GDM1 (cell line): ENCODE measurements at places on chromosomes 6 and 20.
A peak's percentile ranks its signal among the peaks of the same experiment; 100 is the strongest.

- DNase-seq, result no peak
These were observed 110.0 kb upstream of the SYNDIG1 start for GRCh38 chr20:24359321-24360027.

GRCh38 chr6:7479801-7480266 is 61.6 kb upstream of the DSP start:
- no peak for DNase-seq

GRCh38 chr20:51458751-51459439 is 83.6 kb downstream of the NFATC2 start:
- DNase-seq, result no peak

- DNase-seq, result no peak
These were observed 51.9 kb downstream of the ERMARD start for GRCh38 chr6:169803271-169803811.

GRCh38 chr6:1515280-1515679 is 94.4 kb upstream of the FOXC1 start:
- no peak for DNase-seq

DNA sequence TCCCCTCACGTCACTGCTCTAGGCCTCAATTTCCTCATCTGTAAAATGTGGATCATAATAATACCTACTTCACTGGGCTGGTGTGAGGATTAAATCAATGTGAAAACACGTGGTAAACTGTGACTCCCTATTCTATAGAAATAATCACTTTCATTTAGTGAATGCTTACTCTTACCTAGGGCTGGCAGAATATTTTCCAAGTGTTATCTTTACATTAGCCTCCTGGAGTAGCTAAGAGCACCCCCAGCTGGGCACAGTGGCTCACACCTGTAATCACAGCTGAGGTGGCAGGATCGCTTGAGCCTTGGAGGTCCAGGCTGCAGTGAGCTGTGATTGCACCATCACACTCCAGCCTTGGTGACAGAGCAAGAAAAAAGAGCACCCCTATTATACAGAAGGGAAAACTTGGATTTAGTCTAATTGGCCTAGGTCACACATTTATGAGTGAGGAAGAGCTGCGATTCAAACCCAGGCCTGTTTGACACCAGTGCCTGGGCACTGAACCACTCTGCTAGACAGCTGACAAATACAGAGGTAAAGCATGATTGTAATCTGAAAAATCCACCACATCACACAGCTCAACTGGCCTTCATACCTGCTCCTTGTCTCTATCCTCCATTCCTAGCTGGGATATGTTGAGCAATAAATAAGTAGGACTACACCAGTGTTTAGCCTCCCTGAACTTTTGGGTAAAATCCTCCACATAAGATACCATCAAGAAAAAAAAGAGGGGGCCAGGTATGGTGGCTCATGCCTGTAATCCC is 1.4 kb upstream of the SNTA1 start:
- DNase-seq, result no peak

DNA sequence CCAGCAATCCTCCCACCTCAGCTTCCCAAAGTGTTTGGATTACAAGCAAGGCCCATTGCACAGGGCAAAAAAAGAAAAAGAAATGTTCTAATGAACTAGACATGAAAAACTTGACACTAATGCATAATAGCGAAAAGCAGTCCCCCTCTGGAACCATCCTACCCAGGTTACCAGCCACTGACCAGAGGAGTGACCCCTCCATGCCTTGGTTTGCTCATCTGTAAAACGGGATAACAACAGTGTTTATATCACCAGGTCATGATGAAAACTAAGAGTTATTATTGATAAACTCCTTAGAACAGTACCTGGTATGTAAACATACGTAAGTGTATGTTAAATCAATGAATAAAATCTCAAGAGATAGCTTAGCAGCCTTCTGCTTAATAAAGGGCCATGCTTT is 3.3 kb upstream of the NHSL1 start:
- DNase-seq, result no peak

- DNase-seq, result no peak
These were observed 29.6 kb downstream of the HLA-DPB1 start for GRCh38 chr6:33105386-33105785.

DNA sequence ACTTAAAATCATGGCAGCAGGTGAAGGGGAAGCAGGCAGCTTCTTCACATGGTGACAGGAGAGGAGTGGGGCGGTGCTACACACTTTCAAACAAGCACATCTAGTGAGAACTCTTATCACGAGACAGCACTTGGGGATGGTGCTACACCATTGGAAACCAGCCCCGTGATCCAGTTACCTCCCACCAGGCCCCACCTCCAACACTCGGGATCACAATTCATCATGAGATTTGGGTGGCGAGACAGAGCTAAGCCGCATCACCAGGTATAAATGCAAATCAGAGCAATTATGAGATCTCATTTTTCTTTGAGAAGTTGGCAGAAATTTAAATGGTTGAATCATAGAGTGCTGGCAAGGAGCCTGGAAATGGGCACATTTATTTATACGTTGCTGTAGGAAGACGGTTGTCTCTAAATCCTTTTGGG is 31.4 kb downstream of the IGF2R start:
- DNase-seq, result no peak

DNA sequence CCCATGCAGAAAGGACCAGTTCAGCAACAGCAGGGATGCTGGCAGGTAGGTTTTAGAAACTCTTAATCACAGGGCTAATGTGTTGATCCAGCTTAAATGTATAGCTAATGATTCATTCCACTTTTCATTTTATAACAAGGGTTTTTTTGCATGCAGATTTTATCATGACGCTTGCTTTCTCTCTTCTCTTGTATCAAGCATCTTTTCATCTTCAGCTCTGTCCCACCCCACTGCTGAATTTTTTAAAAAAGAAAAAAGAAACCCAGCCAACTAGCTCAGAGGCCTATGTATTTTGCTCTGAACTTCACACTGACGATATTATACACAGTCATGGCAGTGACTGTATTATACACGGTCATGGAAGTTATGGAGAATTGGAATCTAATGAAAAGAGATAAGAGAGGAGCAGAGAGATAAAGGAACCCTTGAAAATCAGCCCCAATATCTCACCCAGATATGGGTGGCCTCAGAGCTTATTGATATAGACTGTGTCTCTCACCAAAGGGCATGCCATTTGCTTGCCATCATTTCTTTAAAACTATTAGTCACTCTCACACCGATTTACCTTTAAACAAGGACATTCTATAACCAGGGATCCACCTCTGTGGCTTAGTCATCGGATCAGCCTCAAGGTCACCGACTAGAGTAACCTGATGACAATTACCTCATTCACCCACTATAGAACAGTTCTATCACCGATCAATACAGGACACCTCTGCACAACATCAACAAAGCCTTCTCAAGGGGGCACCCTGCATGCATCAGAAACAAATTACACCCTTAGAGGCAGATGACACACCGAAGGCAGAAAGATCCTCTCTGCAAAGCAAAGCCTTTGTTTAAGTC is 222.0 kb downstream of the ATXN1 start:
- DNase-seq, result no peak

DNA sequence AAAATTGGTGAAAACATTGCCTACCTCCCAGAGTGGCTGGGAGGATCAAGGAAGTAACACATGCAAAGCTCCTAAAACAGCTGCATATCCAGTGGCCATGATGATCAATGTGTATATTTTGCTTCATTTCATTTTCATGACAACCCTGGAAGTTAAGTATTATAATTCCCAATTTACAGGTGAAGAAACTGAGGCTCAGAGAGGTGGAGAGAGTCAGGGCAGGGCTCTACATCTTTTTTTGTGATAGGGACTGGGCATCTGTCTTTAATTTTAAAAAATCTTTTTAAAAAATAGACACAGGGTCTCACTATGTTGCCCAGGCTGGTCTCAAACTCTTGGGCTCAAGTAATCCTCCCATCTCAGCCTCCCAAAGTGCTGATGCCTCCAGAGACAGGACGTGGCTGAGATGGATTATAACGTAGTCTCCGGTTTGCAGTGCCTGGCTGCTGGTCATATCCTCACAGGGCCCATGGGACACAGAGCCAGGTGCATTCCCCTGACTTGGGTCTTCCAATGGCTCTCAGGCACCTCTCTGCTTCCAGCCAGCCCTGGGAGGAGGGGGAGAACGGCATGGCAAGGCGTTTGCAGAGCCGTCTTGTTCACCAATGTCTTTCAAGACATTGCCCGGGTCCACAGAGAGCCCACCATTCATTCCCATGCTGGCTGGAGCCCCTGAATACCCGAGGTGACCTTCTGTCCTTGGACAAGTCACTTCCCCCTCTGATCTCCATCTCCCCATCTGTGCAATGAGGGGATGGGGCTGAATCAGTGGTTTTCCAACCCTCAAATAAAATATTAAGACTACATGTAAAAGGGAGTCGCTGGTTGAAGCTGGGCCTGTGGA is 38.3 kb downstream of the HNF4A start:
- DNase-seq, result no peak

DNA sequence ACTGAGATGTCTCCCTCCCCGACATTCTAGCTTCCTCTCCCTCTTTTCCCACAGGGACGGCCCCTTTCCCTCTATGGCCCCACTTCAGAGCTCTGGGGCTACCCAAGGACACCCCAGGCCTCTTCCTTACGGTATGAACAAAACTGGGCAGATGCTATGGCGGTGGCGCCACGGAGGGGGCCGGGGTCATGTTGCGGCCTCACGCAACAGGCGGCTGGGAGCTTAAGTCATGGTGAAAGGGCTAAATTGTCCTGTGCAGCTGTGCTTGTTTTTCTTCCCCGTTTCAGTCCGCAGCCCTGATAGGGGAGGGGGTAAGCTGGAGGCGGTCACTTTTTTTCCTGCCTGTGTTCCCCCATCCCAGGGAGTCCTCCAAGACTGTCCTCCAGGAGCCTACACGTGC is 17.6 kb upstream of the KIAA1755 start:
- DNase-seq, result no peak

DNA sequence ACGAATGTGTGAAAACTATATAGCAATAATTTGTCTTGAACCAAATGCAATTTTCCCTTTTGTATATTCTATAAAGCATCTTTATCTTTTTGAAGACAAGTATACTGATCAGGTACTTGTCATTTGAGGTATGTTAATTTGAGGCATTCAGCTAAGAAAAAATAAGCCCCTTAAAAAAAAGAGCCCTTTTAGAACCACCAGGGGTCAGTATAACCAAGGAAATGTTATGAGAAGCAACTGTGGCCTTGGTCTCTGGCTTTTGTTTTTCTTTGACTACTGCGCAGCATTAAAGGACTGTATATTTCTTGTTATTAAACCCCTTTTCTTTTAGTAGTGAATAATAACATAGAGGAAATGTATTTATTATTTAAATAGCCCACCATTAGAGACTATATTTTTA is 43.1 kb downstream of the CD109 start:
- DNase-seq, result peak; percentile 31

DNA sequence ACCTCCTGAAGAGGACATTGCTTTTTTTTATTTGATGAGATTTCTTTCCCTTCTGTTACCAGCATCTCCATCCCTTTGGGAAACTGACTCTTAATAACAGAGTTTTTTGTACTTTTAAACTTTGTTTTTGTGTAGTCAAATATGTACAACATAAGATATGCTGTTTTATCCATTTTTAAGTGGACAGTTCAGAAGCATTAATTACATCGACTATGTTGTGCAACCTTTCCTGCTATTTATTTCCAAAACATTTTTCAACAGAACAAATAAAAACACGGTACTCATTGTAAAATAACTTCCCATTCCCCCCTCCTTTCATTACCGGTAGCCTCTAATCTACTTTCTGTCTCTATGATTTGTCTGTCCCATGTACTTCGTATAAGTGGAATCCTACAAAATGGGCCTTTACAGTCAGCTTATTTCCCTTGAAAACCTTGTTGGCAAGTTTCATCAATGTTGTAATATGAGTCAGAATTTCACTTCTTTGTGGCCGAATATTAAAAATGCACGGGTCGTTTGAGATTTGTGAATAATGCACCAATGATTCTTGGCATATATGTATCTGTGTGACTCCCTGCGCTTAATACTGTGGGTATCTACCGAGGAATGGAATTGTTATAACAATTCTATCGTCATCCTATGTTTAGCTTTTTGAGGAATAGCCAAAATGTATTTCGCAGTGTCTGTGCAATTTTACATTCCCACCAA is 11.1 kb upstream of the RIPK1 start:
- no peak for DNase-seq

DNA sequence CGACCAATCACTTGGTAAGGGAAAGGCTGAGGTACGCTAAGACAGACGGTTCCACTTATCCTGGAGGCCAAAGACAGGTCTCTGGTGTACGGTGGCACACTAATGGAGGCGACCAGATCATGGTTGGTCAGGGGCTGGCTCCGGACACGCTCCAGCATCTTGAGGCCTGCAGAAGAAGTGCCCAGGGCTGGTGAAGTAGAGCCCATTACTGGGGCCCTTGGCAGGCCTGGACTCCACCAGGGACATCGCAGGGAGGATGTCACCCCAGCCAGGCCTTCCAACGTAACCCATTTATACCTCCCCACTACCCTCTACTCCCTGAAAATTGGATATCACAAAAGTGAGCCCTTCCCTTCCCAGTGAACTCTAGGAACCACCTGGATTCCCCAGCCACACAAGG is 16.2 kb downstream of the KHDC1L start:
- no peak for DNase-seq

GRCh38 chr6:132087391-132087790 is 136.2 kb upstream of the CCN2 start:
- no peak for DNase-seq

- DNase-seq, result no peak
These were observed 308.2 kb upstream of the PRND start for GRCh38 chr20:4413314-4414049.

- DNase-seq, result no peak
These were observed 29.2 kb upstream of the ALDH8A1 start for GRCh38 chr6:134979142-134979541.

DNA sequence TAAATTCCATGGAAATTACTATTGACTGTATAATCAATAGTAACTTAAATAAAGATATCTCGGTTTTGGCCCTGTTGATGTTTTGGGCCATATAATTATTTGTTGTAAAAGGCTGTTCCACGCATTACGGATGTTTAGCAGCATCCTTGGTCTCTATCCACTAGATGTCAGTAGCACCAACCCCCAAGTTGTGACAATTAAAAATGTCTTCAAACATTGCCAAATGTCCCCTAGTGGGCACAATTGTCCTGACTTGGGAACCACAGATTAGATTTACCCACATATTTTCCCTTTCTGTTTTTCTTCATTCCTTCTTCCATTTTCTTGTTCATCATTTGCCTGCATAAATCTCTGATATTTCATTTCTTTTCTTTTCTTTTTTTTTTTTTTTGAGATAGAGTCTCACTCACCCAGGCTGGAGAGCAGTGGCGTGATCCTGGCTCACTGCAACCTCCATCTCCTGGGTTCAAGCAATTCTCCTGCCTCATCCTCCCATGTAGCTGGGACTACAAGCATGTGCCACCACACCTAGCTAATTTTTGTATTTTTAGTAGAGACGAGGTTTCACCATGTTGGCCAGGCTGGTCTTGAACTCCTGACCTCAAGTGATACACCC is 13.6 kb upstream of the WFDC8 start:
- DNase-seq, result peak; percentile 3

- no peak for DNase-seq
These were observed 63.1 kb upstream of the UNC93A start for GRCh38 chr6:167227984-167228383.

DNA sequence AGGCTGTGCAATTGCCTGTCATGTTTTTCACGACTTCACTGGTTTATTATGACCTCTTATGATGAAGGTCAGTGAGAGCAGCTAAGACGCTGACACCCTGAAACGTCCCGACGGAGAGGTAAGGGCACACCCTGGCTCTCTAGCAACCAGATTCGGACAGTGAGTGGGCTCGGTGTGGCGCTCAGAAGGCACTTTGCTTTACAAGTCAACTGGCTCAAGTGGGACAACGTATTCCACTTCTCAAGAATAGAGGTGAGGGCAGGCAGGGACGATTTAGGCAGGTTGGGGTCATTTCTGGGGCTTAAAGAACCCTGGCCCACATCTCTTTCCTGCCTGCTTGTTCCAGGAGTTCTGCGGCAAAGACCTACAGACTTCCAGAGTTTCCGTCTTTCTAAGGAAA is 18.2 kb downstream of the RNASET2 start:
- no peak for DNase-seq
